ENCODE measurements at places on chromosomes 6 and 20.
A peak's percentile ranks its signal among the peaks of the same experiment; 100 is the strongest.

GRCh38 chr6:17352302-17352701, 41.1 kb upstream of the CAP2 start:
- DNase-seq: peak; percentile 65

DNA sequence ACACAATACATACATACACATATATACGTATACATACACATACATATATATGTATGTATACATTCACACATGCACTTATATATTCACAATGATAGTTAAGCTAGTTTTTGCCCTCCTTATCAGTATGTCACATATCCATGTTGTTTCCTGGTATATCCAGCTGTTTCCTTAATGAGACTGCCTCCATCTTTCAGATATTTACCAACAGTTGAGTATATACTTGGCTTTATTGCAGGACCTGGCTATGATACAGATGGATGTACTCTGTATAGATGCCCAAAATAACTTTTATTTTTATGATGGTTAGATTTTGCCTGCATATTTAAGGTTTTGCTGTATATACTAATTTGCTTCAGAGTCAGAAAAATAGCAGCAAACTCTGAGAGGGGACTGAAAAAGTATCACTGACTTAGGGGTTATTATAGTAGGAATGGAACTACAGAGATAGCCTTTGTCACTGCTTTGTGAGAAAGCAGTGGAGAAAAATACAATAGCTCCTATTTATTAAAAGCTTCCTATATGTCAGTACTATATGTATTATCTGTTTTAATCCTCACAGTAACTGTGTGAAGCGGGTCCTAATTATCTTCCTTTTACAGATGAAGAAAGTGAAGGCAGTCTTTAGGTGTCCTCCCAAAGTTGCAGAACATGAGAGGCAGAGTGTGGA, 35.5 kb downstream of the CARMIL1 start:
- no peak for DNase-seq

GRCh38 chr20:24149881-24150307, 161.3 kb upstream of the GGTLC1 start:
- no peak for DNase-seq

DNA sequence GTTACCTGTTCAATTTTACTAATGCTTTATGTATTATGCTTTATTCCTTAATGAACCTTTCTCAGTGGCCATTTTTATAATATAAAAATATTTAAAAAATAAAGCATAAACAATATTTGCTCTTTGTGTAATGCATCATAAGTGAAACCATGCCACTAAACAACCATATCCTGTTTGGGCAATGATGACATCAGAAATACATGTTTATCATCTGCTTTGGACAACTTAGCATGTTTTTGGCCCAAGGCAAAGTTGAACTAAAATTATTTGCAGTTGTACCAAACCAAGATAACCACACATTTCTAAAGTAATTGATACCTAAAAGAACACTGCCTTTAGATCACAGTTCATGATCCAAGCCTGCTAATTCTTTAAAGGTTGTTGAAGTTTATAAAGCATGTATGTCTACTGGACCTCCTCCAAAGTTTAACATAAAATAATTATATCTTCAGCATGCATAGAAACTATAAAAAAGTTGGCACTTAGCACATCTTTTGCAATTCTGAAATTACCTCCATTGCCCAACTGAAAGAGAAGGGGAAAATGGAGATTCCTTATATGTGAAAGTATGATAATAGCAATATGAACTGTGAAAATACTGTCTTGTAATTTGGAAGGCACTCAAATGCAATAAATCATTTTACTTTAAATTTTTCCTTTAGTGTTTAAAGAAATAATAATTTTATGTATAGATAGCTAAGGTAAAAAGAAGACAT, 325.6 kb upstream of the RUNX2 start:
- DNase-seq: peak; percentile 1

- peak; percentile 17 for DNase-seq
Measured at GRCh38 chr6:82249381-82250253, 2.1 kb upstream of the IBTK start.

- no peak for DNase-seq
Measured at GRCh38 chr6:150539568-150539967, 60.1 kb upstream of the PLEKHG1 start.

GRCh38 chr6:19443411-19443810, 393.8 kb upstream of the ID4 start:
- no peak for DNase-seq

DNA sequence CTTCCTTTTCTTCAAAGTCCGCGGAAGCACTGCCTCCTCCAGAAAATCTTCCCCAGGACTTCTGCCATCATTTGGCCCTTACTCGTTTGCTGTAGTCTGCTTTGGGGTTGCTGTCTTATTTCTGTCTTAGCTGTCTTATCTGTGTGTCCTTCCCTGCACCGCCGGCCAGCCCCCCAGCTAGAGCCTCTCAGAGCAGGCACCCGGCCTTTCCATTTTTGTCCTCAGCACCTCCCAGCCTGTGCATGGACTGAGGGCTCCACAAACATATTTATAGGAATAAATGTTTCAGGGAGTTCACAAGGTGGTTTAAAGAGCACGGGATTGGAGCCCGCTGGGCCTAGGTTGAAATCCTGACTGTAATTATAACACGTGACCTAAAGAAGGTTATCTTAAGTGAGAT, 8.1 kb downstream of the GLP1R start:
- DNase-seq: no peak

GRCh38 chr6:24974182-24975171, 38.7 kb upstream of the RIPOR2 start:
- DNase-seq: no peak

Measured in EL (cell line).